ENCODE measurements at places on chromosomes 1 and 21.

- peaks cover 16% of the 10 kb centered on the region for H3K36me3 ChIP-seq
- H3K4me1 ChIP-seq, result peaks cover 55% of the 10 kb centered on the region
- no peaks in the 10 kb centered on the region for H3K27me3 ChIP-seq
- peak overlapping the region; percentile 81 for H3K4me3 ChIP-seq
- H3K27ac ChIP-seq, result peak overlapping the region; percentile 87
Measured at GRCh38 chr21:33230545-33231324, 997 bp downstream of the IFNAR2 start.

DNA sequence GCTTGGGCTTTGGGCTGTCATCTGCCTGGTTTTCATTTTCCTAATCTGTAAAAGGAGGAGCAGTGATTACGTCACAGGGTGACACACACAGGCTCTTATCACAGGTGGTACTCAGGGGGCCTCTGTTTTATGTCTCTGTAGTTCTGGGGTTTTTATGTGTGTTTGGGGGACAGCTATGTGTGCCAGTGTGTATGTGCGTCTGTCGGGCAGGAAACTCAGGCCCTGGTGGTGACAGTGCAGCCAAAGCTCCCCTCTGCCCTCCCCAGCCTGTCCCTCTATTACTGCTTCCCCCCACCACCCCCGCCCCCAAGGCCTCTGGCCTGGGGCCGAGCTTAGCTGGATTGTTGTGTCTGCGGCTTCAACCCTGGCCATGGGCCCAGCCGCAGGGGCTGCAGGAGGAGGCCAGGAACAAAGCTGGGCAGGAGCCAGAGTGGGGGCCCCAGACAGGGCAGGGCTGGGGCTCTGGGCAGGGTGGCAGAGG is 13.3 kb downstream of the MFAP2 start:
- DNase-seq, result no peak
- H3K36me3 ChIP-seq, result peaks cover 8% of the 10 kb centered on the region
- peak overlapping the region; percentile 42 for H3K27ac ChIP-seq
- H3K4me1 ChIP-seq, result peaks cover 6% of the 10 kb centered on the region
- H3K4me3 ChIP-seq, result no peak overlapping the region

DNA sequence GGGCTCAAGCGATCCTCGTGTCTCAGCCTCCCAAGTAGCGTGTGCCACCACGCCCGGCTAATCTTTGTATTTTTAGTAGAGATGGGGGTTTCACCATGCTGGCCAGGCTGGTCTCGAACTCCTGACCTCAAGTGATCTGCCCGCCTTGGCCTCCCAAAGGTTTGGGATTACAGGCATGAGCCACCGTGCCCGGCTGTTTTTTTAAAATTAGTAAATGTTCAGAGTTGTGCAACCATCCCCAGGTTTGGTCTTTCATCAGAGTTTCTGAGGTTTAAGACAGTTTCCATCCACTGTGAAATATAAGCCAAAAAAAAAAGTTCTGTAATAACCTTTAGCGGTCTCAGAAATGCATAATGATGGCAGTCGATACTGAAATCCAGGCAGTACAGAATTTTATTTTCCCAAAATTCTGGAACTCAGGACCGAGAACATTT is 550 bp upstream of the SYT11 start:
- no peak for DNase-seq
- peak overlapping the region; percentile 94 for H3K27ac ChIP-seq
- H3K4me3 ChIP-seq, result peak overlapping the region; percentile 86

DNA sequence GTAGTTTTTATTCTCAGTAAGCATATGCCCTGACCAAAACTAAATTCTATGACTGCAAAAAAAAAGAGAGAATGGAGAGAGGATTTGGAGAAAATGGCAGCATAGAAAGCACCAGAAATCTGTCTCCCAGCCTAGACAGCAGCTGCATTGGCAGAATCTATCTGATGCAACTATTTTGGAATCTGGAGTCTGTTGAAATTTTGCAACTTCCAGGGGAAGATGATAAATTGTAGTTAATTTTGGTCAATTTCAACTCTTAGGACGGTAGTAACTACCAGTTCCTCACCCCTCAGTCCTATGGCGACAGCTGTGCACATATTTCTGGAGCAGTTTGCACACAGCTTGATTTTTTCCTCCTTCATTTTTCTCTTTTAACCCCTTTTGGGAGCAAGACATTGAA is 10.9 kb downstream of the EXO5 start:
- no peak for DNase-seq
- H3K36me3 ChIP-seq, result peaks cover 7% of the 10 kb centered on the region
- no peaks in the 10 kb centered on the region for H3K4me1 ChIP-seq
- H3K27me3 ChIP-seq, result peaks cover 5% of the 10 kb centered on the region
- H3K4me3 ChIP-seq, result no peak overlapping the region

GRCh38 chr21:39263372-39263771 is 50.1 kb downstream of the BRWD1 start:
- H3K4me1 ChIP-seq, result peaks cover 17% of the 10 kb centered on the region
- H3K27me3 ChIP-seq, result no peaks in the 10 kb centered on the region
- no peak overlapping the region for H3K4me3 ChIP-seq
- no peak for DNase-seq
- peaks cover 59% of the 10 kb centered on the region for H3K36me3 ChIP-seq

GRCh38 chr1:205678286-205679111 is 1.8 kb downstream of the SLC45A3 start:
- peaks cover 22% of the 10 kb centered on the region for H3K4me1 ChIP-seq
- H3K27me3 ChIP-seq, result peaks cover 13% of the 10 kb centered on the region
- H3K4me3 ChIP-seq, result peak overlapping the region; percentile 78
- DNase-seq, result no peak
- no peak overlapping the region for H3K27ac ChIP-seq
- peaks cover 2% of the 10 kb centered on the region for H3K36me3 ChIP-seq

GRCh38 chr1:18155881-18156385 is 48.3 kb downstream of the IGSF21 start:
- no peaks in the 10 kb centered on the region for H3K4me1 ChIP-seq
- no peak overlapping the region for H3K4me3 ChIP-seq
- H3K36me3 ChIP-seq, result no peaks in the 10 kb centered on the region
- no peak for DNase-seq

DNA sequence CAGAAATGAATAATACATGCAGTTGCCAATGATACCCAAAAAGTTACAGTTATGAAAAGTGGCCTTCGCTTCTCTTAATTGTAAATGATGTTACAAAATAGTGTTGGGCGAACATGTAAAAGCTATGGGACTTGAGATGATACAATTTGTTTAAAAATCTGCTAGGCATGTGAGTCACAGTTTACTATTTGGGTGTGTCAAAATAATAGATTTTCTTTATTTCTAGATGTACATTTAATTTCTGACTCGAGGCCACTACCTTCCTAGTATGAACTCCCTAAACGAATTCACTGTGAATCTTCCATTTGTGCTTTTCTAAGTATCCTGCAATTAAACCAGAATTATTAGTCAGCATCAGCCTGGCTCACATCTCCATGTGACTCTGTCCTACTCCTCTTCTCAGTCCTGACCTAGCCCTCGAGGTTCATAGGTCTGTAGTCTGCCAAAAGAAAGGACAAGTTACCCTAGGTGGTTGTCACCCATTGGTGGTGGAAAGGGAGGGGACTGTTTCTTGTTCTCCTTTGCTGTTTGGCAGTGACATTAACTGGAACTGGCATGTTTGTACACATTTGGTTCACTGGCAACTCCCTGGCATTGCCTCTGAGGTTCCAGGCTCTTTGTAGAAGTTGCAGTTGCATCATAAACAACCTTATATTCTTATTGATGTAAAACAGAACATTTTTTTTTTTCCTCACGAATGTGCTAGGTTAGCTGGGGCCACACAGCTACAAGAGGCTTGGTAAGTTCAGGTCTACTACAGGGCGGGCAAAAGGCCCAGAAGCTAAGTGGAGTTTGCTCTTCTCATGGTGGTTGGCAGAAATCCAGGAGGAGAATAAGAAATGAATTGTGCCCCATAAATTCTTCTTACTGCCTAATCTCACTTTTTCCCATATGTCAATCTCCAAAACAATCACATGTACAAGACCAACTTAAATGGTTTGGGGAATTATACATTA is 746.5 kb upstream of the ADAMTS5 start:
- no peak overlapping the region for H3K27ac ChIP-seq
- no peak overlapping the region for H3K4me3 ChIP-seq
- H3K36me3 ChIP-seq, result no peaks in the 10 kb centered on the region

- H3K27ac ChIP-seq, result no peak overlapping the region
- no peak for DNase-seq
- H3K27me3 ChIP-seq, result peaks cover 31% of the 10 kb centered on the region
- H3K36me3 ChIP-seq, result no peaks in the 10 kb centered on the region
Measured at GRCh38 chr1:46816930-46817329, 18.1 kb downstream of the CYP4B1 start.

DNA sequence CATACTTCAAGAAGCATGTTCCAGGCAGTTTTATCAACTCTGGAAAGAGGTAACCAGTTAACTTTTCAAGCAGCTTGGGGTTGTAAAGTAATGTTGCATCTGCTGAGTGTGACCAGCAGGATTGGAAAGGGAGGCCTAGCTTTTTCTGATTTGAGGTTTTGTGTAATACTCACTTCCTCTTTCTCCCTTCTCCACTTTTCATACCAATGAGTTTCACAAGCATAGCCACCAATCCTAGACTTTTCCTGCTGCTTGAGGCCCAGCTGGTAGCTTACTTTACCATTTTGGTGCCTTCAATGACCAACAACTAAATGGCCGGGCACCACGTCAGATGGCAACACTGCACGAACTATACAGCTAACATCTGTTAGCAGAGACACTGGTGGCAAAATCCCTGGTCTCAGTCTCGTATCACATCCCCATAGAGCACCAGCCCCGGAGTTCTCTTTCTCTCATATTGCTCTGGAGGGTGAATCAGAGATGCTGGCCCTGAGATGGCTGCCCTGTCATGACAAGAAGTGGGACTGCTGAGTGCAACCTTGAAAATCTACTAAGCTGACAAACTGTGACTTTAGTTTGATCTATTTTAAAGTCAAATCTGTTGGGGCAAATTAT is 14.8 kb upstream of the GPR88 start:
- H3K27ac ChIP-seq, result no peak overlapping the region
- H3K27me3 ChIP-seq, result no peaks in the 10 kb centered on the region
- H3K4me1 ChIP-seq, result no peaks in the 10 kb centered on the region
- peaks cover 16% of the 10 kb centered on the region for H3K36me3 ChIP-seq
- no peak overlapping the region for H3K4me3 ChIP-seq

DNA sequence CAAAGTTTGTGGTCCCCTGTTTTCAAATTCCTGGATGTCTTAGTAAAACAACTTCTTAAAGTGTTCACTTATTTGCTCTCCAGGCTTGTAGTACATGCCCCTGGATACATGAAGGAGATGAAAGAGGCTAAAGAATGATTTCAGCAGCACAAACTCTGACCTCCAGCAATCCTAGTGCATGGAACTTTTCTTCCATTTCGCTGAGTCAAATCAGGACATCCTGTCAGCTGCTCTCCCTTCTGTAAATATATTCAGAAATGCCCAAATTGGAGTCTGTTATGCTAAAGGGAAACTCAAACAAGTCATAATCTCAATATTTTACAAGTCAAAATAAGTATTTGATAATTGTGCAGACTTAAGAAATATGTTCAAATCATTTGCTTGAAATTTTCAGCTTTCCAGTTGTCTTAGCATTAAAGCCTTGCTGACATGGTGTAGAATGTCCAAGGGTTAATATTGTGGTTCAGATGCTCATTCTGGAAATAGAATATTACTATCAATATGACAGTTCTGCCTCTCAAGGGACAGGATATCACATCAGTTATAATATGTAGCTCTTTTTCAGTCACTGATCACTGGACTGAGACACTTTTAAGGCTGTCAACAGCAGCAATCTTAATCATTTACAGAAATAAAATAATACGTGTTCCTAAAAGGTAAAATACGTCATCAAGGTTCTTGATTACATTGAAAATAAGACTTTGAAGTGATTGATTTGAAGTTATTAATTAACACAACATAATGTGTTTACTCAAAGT is 1157.3 kb downstream of the PLA2G4A start:
- no peaks in the 10 kb centered on the region for H3K4me1 ChIP-seq
- H3K4me3 ChIP-seq, result no peak overlapping the region
- H3K27ac ChIP-seq, result no peak overlapping the region
- no peak for DNase-seq

DNA sequence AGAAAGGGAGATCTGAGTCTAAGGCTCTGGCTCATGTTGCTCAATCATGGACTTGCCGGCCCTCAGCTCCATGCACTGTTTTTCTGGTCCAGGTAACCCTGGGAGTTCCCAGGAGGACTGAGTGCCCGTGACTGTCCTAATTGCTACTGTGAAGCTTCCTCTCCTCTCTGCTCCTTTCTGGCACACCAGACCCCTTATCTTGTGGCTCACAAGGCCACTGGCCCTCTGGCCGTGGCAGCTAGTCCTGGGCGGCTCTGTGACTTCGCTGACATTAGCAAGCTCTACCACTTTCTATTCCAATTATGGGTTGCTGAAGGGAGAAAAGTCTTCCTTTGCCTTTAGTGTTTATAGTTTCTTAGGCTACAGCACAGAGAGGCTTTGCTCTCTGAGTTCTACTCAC is 380.2 kb downstream of the RWDD3 start:
- no peak overlapping the region for H3K4me3 ChIP-seq
- no peak for DNase-seq
- H3K27ac ChIP-seq, result no peak overlapping the region
- no peaks in the 10 kb centered on the region for H3K36me3 ChIP-seq

DNA sequence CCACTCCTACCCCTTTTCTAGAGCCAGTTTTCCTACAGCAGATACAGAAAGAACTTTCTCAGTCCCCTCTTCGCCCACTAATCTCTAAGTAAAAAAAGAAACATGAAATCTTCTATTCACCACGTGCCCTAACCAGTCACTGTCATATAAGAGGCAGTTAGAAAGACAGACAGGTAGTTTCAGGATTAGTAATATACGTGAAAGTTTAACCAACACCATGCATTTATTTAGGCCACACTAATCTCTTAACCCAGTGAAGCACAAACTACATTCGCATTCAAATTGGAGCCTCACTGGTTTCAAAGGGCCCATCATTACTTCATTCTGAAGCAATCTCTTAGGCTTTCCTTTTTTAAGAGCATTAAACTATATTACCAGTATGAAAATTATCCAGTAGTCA is 10.1 kb downstream of the GPATCH2 start:
- no peaks in the 10 kb centered on the region for H3K27me3 ChIP-seq
- H3K27ac ChIP-seq, result no peak overlapping the region
- peaks cover 19% of the 10 kb centered on the region for H3K36me3 ChIP-seq
- H3K4me3 ChIP-seq, result no peak overlapping the region
- DNase-seq, result no peak

DNA sequence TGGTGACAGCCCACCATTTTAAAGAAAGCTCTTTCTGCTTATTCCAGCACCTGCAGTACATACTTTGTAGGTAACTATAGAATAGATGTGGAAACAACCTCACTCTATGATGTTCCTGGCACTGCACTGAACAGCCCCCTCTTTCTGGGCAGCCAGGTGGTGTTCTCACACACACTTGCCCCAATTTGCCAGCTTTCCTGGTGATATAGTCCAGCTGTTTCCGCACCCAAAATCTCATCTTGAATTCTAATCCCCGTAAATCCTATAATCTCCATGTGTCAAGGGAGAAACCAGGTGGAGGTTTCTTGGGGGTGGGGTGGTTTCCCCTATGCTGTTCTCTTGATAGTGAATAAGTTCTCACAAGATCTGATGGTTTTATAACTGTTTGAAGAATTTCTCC is 102.2 kb downstream of the FCRL5 start:
- H3K36me3 ChIP-seq, result no peaks in the 10 kb centered on the region
- H3K27ac ChIP-seq, result no peak overlapping the region
- DNase-seq, result no peak
- no peak overlapping the region for H3K4me3 ChIP-seq

GRCh38 chr1:86381223-86381622 is 14.9 kb downstream of the ODF2L start:
- peaks cover 9% of the 10 kb centered on the region for H3K36me3 ChIP-seq
- DNase-seq, result no peak
- no peaks in the 10 kb centered on the region for H3K4me1 ChIP-seq
- H3K4me3 ChIP-seq, result no peak overlapping the region

All from central memory CD8-positive, alpha-beta T cell (primary cell).